ENCODE measurements at places on chromosomes 7 and 10. TPM values are rescaled to one million over a fixed set of nuclear protein-coding genes. Genes with fewer than 3 reads are reported as not detected.

Gene MOGAT3
- not detected for total RNA-seq

Gene CDC14C
- not detected for total RNA-seq

DNA sequence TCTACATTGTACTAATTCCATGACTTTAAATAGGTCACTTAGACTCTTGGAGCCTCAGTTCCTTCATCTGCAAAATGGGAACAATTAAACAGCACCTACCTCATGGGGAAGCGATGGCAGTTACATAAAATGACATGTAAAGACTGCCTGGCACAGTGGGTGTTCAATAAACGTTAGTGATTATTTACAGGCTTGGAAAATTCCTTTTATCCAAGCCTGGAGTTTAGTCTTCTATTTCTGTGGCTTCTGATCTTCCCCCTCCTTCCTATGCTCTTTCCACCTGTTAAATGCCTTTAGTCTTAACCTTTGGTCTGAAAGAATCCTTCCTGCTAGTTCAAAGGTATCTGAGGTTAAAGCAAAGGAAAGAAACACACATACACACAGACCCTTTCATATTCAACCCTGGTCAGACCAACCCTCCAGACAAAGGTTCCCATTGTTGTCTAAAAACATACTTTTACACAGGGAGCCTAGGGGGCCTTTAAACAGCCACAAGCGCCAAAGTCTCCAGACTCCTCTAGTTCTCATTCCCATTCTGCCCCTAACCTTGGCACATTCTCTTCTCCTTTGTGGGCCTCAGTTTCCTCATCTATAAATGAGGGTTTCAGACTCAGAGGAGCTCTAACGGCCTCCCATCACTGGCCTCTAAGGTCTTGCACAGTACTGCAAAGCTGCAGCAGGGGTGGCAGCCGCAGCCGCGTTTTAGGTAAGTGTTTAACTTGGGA, 21.4 kb downstream of the SORBS1 start:
- DNase-seq = no peak
- H3K4me3 ChIP-seq = no peak overlapping the region
- H3K4me1 ChIP-seq = no peaks in the 10 kb centered on the region
- no peaks in the 10 kb centered on the region for H3K27me3 ChIP-seq

- H3K27ac ChIP-seq = no peak overlapping the region
- H3K36me3 ChIP-seq = no peaks in the 10 kb centered on the region
- no peak overlapping the region for H3K4me3 ChIP-seq
- no peak for DNase-seq
- no peaks in the 10 kb centered on the region for H3K27me3 ChIP-seq
These were observed 27.8 kb downstream of the STEAP4 start for GRCh38 chr7:88278881-88279280.

GRCh38 chr7:156034397-156034796, 222.1 kb upstream of the SHH start:
- no peaks in the 10 kb centered on the region for H3K27me3 ChIP-seq
- H3K27ac ChIP-seq = no peak overlapping the region
- no peaks in the 10 kb centered on the region for H3K4me1 ChIP-seq

Data from thyroid gland (tissue), 4 donors.